ENCODE measurements at places on chromosomes 12 and 14.
A peak's percentile ranks its signal among the peaks of the same experiment; 100 is the strongest.

- DNase-seq, result no peak
Measured at GRCh38 chr12:76124456-76124855, 40.0 kb upstream of the NAP1L1 start.

GRCh38 chr12:56001487-56002100 lies 4.5 kb downstream of the SUOX start:
- DNase-seq, result no peak

- peak; percentile 2 for DNase-seq
Measured at GRCh38 chr14:86838363-86838762, 1154.6 kb downstream of the GALC start.

DNA sequence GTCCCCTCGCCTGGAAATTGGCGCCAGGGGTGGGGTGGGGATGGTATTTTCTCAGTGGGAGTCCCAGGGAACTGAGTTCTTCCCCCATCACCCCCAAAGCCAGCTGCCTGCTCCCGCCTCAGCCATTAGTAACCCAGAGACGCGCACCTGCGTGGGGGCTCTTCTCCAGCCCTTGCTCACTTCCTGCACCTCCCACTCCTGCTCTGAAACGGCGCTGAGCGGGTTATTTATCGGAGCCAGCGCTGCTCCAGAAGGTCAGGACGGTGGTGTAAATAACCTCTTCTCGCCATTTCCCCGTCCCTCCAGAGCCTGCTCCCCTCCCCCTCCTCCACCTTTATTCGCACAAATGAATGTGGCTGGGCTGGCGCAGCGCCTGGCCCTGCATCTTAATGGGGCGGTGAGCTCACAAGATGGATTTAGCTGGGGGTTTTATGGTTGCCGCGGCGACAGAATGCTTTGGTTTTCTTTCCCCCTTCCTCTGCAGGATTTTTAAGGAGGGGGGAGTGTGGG lies 12.2 kb downstream of the GPR84 start:
- DNase-seq, result no peak

DNA sequence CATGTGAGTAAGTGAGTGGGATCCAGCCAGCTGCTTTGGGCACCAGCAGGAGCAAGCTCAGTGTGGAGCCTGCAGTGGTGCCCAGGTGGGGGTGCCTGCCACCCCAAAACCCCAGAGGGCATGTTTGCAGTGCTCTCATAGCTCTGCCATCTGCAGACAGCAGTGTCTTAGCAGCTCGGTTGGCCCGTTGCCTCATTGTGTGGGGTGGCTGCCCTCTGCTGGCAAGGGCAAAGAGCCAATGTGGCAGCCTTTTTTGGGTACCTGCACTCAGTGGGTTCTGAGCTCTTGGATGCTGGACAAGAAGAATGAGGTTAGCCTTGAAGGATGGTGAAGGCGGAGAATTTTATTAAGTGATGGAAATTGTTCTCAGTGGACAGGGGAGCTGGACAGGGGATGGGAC lies 52.3 kb downstream of the NEUROD4 start:
- DNase-seq, result peak; percentile 55

- DNase-seq, result no peak
Measured at GRCh38 chr12:15322164-15323061, at the start of gene PTPRO. PTPRO (plus strand) TSS chr12:15322508.

- no peak for DNase-seq
Measured at GRCh38 chr14:99673305-99674063, 10.6 kb upstream of the CYP46A1 start.

DNA sequence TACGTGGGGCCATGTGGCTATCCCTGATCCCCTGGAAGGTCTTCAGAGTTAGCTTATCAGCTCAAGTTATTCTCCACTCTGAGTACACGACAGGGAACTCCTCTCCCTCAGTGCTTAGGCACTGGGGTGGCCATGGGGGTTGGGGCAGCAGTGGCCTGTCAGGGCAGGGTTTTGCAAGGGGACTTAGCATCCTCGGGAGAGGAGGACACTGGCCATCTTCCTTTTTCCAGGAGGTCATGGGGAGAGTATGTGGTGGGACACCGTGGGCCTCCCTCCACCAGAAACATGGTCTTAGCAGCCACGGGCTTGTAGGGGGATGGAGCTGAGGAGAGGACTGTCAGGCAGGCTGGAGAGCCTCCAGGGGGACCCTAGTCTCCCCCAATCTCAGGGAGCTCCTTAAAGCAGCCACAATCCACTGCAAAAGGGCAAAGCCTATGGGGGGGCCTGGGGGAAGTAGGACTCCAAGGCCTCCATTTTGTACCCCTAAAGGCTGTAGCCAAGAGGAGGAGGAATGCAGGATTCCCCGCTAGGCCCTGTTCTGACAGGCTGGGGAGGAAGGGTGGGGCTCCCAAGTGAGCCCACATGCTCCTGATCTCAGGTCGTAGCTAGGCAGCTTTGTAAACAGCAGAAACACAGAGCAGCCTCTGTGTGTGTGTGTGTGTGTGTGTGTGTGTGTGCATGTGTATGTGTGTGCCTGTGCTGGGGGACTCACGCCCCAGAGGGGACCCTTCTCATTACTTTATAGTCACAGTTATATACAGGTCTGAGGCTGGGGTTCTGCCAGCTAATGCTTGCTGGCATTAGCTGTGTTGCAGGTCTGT lies 36.6 kb downstream of the KRT80 start:
- DNase-seq, result no peak

- no peak for DNase-seq
Measured at GRCh38 chr14:89746135-89746534, 208.4 kb downstream of the EFCAB11 start.

DNA sequence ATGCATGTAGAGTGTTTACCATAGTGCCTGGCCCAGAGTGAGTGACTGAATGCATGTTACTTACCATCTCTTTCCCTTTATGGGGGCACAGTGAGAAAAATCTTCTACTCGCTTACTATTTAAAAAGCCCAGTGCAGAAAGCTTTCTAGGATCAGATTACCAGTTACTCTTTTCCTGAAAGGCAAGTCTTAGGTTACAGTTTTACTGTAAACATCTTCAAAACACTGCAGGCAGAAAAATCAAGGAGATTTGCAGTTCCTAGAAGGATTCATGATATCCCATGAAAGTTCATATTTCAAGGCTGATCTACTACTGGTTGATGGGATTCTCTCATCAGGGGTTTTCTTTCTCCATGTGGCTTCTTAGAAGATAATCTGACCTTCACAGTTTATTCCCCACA lies 29.3 kb upstream of the DAAM1 start:
- no peak for DNase-seq

GRCh38 chr12:51845482-51845881 lies 3.0 kb downstream of the FIGNL2 start:
- DNase-seq, result no peak

DNA sequence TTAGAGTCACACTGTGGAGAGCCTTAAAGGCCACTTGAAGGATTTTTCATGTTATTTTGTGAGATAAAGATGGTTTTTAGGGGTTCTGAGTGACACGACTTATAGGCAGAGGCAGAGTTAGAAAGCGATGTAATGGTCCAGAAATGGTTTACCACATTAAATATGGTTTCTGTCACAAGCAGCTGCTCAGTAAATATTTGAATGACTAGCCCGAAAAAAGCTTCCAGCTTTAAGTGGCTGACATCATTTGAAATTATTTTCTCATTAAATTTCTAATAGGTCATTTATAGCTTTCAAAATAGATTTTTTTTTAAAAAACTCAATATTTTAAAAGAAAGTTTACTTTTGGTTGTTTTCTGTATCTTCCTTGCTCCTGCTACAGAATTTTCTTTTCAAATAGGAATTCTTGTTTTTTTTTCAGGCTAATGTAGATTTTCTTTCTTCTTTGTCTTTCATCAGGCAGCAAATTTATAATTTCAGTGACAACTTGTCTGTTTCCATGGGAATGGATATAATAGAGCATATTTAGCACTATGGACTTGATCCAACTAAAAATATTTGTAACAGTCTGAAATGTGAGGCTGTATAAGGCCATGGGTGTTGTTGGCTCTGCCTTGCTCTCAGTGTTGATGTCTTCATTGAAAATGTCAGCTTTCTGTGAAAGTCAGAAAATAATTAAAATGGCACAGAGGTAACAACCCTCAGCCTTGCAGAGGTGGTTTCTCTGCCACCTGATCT lies 700.0 kb downstream of the TMTC2 start:
- no peak for DNase-seq

GRCh38 chr12:72901685-72902084 lies 629.5 kb downstream of the TRHDE start:
- DNase-seq, result no peak

DNA sequence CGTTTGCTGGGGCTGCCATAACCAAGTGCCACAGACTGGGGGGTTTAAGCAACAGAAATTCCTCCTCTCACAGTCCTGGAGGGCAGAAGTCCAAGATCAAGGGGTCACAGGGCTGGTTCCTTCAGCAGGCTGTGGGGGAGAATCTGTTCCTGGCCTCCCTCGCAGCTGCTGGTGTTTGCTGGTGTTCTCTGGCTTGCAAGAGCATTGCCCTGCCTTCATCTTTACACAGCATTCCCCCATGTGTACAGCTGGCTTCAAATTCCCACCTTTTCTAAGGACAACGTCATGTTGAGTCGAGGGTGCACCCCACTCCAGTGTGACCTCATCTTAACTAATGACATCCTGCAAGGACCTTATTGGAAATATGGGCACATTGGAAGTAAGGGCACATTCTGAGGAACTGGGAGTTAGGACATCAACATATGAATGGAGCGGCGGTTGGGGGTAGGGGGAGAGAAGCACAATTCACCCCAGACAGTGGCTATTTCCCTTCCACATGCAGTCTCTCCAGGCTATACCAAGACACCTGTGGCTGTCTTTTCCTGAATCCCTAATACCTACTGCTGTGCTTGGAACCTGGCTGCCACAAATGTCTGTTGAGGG lies 123.6 kb downstream of the FOXN3 start:
- no peak for DNase-seq

DNA sequence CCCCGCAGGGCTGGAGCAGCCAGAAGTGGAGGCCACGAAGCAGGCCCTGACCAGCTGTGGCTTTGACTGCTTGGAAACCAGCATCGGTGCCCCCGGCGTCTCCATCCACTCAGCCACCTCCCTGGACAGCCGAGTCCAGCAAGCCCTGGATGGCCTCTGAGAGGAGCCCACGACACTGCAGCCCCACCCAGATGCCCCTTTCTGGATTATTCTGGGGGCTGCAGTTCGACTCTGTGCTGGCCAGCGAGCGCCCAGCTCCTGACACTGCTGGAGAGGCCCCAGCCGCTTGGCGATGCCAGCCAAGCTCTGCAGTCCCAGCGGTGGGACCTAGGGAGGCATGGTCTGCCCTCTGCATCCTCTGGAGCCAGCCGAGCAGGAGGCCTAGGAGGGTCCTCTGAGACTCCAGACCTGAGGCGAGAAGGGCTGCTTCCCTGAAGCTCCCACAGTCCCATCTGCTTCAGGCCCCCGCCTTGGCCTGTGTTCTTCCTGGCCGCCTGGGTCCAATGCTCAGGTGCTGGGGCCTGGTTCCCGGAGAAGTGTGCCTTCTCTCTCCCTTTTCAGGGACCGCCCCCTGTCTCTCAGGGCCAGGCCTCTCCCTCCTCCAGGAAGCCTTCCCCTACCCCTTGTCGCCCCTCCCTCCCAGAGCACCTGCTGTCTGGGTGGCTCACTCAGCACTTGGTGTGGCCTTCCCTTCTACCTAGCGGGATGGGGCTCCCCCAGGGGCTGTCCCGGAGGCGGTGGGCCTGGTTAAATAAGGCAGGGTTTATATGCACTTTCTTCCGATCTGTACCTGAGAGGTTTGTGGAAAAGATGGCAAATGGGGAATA lies 23.0 kb downstream of the MVK start:
- no peak for DNase-seq

DNA sequence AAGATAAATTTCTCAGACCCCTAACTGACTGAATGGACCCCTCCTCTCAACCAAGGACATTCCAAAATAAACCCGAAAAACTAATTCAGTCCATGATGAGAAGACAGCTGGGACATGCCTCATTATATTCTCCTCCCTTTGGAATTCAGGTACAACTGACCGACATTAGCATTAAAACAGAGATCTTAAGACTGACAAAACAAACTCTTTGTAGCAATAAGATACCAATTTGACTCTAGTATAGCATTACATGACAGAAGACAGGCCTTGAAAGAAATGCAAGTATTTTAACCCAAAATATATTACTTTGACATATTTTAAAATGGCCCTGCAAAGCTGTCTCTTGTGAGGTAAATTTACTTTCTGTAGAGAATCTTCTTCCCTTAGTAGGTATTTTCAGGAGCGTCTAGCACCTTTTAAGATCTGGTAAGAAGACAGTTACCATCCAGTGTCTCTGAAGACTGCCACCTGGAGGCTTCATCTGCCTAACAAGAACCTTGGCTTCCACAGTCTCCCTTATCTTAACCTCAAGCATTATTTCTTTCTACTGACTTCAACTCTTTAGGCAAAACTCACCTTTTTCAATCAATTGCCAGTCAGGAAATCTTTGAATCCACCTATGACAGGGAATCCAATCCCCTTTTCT lies 957.5 kb downstream of the SLC6A15 start:
- no peak for DNase-seq

DNA sequence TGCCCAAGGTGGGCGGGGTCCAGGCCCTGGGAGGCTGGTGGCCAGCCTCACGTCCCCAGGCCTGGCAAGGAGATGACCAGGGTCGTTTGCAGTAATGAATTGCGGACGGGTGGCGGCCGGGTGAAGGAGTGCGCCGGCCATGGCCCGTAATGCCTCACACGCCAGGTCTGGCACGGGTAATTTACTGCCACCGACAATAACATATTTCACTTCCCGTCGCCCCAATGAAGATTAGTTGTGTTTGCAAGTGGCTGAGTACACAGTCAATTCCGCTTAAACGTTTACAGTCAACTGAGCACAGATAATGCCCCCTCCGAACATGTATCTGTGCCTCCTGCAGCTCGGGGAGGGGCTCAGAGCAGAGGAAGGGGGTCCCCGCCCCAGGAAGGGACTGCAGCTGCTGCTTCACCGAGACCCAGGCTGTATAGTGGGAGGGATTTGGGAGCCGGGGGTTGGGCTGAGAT lies 48.3 kb downstream of the MVK start:
- no peak for DNase-seq

DNA sequence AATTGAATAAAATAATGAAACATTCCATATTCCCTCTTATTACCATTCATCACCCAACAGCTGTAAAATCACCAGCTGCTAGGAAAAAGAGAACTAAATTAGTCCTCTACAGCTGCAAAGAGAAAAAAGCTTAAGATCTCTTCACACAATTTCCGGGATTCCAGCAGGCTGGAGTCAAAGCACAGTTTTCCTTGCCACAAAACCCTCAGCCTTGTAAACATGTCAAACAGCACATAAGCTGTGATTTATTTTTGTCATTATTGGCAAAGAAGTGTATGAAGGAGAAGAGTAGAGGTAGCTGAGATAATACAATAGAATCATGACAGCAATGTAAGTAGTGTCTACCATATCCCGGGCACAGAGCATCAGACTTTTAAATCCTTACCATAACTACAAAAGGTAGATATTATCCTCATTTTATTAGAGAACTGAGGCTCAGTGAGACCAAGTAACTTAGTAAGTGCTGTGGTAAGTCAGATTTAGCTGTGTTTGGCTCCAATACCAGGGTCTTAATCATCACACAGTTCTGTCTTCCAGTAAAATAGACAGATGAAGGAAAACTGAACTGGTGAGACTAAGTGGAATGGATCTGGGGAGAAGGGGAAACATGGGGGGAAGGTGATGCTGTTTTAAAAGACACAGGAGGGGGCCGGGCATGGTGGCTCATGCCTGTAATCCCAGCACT lies 57.3 kb downstream of the NTN4 start:
- DNase-seq, result no peak

- no peak for DNase-seq
Measured at GRCh38 chr12:26750531-26751175, 82.3 kb downstream of the ITPR2 start.

- no peak for DNase-seq
Measured at GRCh38 chr14:55373784-55374705, 37.6 kb downstream of the ATG14 start.

GRCh38 chr14:90019824-90020523 lies 41.8 kb upstream of the KCNK13 start:
- no peak for DNase-seq

GRCh38 chr12:65696227-65696626 lies 128.1 kb upstream of the HMGA2 start:
- no peak for DNase-seq

GRCh38 chr14:96508900-96509299 lies 6.7 kb downstream of the PAPOLA start:
- DNase-seq, result no peak
